ENCODE measurements at places on chromosomes 12 and 14.

DNA sequence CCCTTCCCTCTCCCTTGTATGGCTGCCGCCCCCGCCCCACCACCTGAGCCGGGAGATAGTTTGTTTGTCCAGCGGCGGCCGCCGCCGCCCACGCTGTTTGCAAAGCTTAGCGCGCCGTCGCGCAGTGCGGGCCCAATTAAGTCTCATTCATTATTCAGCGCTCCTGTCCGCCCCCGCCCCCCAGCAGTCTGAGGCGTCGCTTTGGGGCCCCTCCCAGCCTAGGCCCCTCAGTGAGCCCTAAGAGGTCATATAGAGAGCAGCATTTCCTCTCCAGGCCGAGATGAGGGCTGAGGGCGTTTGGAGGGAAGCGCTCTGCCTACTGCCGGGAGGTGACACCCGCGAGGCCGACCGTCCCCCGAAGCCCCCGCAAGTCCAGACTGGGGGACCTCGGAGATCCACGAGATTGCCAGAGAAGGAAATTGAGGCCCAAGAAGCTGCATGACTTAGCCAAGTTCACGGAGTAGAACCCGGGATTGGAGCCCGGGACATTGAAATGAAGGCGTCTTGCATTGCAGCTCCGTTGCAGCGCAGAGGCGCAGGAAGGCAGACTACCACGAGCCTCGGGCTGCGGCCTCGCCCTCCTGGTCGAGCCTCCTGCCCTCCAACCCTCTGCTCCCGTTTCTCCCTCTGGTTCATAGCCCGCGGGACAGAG lies at the start of gene DNAJC22:
DNAJC22 (plus strand) TSS at position 230 of the 652 bp plus-strand sequence. CDS start 1,985 bp downstream, outside the sequence.
- DNase-seq: no peak

DNA sequence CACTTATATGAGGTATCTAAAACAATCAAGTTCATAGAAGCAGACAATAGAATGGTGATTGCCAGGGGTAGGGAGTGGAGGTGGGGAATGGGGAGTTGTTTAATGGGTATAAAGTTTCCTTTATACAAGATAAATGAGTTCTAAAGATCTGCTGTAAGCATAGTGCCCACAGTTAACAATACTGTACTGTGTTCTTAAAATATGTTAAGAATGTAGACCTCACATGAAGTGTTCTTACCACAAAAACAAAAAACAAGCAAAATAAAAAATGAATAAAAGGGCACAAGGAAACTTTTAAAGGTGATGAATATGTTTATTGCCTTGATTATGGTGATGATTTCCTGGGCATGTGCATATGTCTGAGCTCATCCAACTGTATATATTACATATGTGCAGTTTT lies 211.8 kb downstream of the MSRB3 start:
- no peak for DNase-seq

- no peak for DNase-seq
These were observed 143.8 kb upstream of the SLC38A2 start for GRCh38 chr12:46516238-46516932.

- no peak for DNase-seq
These were observed 117.1 kb downstream of the DPF3 start for GRCh38 chr14:72776701-72777261.

- no peak for DNase-seq
These were observed 140.4 kb upstream of the GZMB start for GRCh38 chr14:24774187-24774915.

DNA sequence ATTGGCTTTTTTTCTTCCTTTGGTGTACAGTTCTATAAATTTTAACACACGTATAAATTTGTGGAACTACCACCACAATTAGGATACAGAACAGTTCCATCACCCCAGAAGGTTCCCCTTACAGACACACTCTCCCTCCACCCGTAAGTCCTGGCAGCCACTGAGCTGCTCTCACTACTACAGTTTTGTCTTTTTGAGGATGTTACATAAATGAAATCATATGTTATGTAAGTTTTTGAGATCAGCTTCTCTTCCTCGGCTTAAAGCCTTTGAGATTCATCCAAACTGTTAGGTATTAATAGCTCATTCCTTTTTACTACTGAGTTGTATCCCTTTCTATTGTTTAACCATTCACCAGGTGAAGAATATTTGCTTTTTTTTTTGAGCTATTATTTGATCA lies 74.3 kb upstream of the SLC24A4 start:
- DNase-seq: no peak

DNA sequence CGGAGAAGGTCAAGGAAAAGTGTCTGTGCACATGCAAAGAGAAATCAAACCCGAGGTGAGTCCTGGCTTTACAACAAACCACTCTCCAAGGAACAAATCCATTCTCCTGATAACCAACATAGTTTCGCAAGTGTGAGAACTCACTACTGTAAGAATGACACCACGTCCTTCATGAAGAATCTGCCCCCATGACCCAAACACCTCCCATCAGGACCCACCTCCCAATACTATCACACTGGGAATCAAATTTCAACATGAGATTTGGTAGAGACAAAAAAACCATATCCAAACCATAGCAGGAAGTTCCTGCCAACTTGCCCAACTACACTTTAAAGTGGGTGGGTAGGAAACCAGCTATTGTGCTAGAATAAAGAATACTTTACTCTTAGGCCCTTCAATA lies 2.4 kb upstream of the ERC1 start:
- DNase-seq: no peak

DNA sequence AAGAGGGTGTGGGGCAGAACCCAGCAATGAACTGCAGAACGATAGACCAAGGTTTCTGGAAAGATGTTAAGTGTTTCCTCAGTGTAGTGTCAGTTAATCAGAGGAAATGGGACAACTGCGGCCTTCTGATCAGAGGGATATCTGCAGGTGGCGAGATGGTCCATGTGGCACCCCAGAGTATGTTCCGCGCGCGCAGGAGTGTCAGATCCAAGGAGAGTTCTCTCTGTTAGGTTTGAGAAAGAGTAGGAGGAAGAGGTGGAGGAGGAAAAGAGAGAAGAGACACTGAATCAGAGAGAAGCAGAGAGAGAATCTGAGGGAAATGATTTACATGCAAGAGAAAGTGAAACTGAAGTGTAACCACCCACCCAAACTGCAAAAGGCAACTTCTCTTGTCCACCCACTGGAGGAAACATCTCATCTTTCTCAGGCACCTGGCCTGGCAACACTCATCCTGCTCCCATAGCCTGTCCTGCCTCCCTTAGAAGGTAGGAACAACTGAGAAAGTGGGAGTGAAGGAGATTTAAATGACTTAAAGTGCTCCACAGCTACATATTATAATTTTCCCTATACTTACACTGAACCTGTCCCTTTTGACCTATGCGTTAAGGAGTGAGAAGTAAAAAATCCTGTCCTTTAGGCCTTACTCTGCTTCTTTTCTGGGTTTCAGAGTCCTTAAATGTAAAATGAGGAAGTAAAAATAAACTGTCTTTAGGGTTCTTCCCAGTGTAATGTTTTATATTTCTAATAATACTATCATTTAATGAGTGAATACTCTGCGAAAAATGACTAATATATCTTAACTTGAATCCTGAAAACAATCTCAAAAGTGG lies 6.8 kb upstream of the TESPA1 start:
- DNase-seq: peak; percentile 3

- DNase-seq: peak; percentile 76
These were observed 88.5 kb upstream of the NCOR2 start for GRCh38 chr12:124655698-124656516.

DNA sequence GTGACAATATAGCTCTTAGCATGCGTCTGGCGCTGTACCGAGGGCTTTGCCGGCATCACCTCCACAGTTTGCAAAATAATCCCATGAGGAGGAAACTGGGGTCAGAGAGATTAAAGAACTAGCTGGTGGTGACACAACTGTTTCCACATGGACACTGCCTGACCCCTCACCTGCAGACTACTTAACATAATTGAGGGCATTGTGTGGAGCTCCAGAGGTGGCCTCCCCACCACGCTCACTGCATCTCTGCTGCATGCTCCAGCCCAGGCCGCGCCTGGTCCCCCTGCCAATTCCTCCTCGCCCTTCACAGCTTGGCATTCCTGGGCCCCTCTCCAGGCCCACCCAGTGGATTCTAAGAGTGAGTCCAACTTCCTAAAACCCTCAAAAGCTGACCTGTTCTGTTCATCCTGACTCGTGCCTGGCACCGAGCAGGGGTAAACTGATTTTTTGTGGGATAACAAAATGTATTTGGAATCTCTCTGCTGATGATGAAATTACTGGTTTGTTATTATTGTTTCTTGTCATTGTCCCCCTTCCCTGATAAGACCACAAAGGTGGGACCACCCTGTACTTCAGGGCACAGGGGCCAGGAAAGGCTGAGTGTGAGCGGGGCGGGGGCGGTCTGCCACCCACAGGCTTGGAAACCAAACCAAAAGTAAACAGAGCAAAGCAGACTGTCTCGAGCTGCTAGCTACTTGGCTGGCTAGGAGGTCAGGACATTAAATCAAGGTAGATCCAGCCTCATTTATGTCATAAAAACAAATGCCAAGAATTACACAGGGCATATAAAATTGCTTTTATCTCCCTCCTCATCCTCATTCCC lies 40.6 kb downstream of the CHGA start:
- no peak for DNase-seq

DNA sequence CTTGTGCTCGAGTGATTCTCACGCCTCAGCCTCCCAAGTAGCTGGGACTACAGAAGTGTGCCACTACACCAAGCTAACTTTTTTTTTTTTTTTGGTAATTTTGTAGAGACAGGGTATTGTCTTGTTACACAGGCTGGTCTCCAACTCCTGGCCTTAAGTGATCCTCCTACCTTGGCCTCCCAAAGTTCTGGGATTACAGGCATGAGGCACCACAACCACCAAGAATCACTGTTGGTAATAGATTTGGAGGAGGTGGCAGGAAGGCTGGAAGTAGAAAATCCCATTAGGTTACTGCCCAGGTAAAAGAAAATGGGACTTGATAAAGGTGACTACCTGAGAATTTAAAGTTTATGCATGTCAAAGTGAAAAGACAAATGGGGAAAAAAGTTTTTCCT lies 1.4 kb upstream of the CDCA4 start:
- no peak for DNase-seq

DNA sequence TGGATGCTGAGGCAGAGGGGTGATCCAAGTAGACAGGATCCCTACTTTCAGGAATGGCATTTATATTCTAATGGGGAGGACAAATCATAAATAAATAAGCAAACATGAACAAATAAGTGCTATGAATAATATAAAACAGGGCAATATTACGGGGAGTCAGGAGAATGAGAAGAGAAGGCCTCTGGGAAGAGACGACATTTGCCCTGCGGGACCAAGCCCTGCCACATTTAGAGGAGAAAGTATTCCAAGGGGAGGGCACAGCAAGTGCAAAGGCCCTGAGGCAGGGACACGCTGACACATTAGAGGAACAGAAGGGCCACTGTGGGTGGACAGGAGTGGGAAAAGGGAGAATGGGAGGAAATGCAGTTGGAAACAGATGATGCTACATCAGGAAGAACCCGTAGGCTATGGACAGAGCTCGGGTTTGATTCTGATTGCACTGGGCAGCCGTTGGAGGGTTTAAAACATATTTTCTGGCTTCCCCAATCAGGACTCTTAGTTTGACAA lies 1.3 kb downstream of the RNFT2 start:
- no peak for DNase-seq

- DNase-seq: no peak
These were observed 303 bp downstream of the SAMD4A start for GRCh38 chr14:54567224-54567638.

Measured in pons (tissue), 1 donor.